ENCODE measurements at places on chromosomes 11 and 22.

GRCh38 chr22:22019659-22020424, 37.3 kb upstream of the TOP3B start:
- DNase-seq = no peak

DNA sequence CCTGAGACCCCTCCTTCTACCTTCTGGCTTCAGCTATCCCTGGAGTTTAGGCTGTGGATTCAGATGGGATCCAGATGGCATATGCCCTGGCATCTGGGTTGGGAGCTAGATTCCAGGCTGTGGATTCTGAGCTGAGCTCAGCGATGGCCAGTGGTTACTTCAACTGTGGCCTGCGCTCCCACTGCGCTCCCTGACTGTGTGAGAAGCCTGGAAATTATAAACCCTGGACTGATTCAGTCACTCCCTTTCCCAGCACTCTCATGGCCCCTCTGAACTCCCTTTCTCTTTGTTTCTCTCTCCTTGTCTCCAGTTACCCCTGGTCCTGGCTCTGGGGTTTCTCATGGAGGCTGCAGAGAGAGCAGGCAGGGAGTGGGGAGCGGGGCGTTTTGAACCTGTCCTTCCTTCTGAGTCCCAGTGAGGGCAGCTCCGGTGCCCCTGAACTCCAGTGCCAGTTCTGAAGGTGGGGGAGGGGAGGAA, 4.8 kb downstream of the ARHGEF17 start:
- no peak for DNase-seq

- no peak for DNase-seq
Observed at GRCh38 chr11:111729071-111729830, 36.9 kb downstream of the PPP2R1B start.

DNA sequence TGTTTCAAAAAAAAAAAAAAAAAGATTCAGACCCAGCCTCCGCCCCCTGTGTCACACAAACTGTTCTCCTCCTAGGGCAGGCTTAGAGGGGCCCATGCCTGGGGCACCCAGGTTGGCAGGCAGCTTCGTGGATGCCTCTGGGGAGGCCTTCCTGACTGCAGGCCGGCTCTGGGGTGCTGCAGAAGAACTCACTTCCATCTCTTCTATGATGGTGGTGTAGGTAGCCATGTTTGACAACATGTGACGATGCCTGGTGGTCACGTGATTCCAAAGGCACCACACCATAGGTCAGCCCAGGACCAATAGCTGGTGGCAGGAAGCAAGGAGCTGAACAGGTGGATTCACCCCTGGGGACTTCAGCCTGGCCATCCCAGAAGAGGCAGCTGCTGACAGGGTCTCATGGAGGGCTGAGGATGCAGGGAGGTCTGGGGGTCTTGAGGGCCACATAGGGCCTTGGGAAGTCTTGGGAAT, 24.1 kb upstream of the CELSR1 start:
- DNase-seq = no peak

DNA sequence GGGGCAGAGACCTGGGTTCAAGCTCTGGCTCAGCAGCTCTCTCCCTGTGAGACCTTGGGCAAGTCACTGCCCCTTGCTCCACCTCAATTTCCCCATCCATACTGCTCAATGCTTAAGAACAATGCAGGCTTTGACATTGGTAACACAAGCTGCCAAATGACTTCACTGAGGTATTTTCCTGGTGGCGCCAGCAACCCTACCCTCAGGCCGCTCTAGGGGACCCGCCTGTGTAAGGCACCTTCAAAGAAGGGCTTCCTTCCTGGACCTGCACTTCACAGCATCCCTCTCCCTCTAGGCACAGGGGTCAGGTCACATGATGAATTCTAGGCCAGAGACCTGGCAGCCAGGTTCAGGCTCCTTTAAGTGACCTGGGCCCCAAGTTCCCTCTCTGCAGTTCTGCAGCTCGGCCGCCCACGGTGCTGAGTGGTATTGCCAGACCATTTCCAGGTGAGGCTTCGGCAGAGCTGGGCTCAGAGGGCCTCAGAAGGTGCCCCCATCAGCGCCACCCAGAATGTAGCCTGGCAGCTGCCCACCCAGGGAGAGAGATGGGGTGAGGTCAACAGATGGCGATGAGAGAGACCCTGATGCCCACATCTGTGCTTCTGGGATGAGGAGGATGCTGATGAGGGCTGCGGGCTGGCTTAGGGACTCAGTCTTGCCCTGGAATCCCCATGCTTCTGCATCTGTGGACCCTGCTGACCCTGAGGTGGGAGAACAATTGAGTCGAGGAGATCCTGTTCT, 4.5 kb downstream of the WNT11 start:
- no peak for DNase-seq

All from stomach (tissue), 19 donors.